ENCODE measurements at places on chromosomes 11 and 22.

DNA sequence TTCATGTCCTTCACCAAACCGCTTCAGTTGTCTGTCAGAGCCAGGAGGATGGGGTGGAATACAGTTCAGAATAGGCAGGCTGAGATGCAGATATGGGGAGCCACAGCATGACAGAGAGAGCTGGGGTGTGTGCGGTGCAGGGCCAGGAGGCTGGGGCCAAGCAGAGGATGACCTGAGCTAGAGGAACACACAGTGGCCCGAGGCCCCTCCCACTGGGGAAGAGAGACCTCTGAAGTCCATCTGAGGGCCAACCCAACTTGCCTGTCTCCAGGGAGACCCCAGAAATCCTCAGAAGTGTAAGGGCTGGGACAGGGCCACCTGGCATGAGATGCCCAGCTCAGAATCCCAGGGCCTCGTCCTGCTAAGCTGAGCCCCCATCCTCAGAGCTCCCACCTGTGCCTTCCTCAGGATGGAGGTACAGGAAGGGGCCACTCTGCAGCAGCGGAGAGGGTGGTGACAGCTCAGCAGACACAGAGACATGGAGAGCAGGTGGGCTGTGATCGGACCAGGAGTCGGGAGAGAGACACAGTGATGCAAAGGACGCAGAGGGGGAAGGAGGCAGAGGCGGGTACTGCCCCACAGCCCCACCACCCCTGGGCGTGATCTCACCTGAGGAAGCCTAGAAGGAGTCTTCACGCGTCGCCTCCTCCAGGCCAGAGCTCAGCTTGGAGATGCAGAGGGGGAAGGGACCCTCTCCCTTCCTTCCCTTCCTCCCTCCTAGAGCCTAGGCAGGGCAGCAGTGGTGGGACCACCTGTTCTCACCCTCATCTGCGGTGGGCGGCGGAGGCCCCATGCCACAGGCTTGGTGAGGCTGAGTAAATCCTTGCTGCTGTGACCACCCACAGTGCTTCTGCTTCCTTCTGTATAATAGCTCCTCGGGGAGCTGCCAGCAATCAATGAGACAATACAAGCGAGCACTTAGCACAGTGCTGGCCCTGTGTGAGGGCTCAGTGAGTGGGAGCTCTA, 9.1 kb upstream of the TUB start:
- no peak for DNase-seq

DNA sequence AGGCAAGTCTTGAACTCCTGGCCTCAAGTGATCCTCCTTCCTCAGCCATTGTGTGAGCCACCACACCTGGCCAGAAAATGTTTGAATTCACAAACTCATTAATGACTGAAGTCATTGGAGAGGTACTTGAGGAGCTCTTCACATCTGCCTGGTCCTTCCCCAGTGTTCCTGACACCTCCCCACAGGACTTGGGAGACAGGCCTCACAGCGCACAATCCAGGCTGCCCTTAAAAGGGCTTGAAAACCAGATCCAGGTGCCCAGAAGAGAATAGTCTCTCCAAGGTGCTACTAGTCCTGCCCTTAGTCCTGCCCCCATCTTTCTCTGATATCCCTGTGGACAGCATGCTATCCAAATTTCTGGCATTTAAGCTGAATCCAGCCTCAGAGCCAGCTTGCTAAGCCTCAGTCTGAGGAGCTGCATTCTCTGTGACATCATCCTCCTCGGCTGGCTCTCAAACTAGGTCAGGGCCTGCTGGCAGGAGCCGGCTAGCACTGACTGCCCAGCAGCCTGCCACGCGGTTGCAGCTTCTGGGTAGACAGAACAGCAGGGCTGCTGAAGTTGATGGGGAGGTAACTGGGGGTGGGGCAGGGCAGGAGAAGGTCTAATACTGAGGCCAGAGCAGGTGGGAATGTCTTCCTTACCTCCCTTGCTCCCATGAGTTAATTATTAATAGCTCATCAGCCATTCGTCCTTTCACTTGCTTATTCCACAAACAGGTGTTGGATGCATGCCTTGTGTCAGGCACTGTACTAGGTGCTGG, 35.3 kb upstream of the NECTIN1 start:
- DNase-seq: no peak

DNA sequence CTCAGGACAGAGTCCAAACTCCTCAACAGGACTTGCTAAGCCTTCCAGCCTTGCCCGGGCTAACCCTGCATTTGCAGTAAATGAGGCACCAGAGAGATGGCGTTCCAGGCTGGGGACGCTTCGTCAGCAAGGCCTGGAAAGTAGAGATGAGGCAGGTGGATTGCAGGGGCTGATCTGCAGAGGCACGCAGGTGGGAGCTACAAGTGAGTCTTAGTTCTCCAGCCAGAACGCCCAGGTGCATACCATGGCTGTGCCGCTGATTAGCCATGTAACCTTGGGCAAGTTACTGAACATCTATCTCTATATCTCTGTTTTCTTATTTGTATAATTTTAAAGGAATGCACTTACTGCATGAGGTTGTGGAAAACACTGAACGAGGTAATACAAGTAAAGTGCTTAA, 52.7 kb upstream of the BARX2 start:
- DNase-seq: no peak

DNA sequence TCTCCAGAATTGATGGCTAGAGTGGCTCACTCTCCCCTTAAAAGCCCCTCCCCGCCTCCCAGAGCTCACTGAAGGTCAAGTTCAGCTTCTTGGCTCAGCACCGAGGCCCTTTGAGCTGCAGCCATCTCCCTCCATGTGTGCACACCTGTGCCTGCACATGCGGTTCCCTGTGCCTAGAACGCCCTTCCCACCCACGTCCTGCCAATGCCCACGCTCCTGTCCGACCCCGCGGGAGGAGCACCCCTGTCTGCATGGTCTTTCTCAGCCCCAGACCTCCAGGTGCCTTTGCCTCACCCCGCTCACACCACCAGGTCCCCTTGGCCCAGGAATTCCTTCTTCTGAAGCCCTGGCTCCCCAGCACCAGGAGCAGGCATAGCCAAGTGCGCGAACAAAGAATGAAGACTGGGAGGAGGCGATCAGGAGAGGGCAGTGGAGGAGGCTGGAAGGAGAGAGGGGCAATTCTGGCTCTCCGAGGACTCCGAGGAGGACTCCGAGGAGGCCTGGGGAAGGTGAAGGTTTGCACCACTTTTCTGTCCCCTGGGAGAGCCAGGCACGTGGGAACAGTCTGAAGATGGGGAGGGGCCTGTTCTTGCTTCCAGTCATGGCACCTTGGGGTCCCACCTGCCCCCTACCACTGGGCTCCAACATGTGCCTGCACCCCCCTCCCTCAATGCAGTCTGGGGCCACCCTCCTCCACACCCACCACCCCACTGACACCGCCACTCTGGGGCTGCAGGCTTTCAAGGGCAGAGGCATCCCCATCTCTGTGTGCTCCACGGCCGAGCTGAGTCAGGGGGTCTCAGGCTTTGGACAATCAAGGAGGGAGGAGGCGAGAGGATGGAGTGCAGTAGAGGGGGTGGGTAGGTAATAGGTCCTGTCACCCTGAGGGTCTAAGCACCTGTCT, 17.7 kb downstream of the IGF2 start:
- no peak for DNase-seq

- no peak for DNase-seq
Observed at GRCh38 chr11:11397036-11397415, 44.0 kb upstream of the CSNK2A3 start.

DNA sequence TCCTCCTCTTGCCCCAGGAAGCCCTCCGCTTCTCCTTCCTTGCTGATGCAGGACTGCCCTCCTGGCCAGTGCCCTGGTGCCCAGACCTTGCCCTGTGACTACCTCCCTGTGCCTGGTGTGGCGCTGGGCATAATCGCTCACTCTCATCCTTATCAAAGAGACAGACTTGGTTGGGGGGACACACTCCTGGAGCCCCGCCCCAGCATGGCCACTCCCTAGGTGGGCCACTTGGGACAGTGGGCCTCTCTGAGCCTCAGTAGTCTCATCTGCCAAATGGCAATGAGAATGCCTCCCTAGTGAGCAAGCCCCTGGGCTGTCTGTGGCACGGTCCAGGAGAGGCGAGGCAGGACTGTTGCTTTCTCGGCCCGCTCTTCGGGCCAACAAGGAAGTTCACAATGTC, 72.7 kb upstream of the TSPAN18 start:
- no peak for DNase-seq

GRCh38 chr11:17504330-17505107, 27.9 kb upstream of the ABCC8 start:
- peak; percentile 73 for DNase-seq

DNA sequence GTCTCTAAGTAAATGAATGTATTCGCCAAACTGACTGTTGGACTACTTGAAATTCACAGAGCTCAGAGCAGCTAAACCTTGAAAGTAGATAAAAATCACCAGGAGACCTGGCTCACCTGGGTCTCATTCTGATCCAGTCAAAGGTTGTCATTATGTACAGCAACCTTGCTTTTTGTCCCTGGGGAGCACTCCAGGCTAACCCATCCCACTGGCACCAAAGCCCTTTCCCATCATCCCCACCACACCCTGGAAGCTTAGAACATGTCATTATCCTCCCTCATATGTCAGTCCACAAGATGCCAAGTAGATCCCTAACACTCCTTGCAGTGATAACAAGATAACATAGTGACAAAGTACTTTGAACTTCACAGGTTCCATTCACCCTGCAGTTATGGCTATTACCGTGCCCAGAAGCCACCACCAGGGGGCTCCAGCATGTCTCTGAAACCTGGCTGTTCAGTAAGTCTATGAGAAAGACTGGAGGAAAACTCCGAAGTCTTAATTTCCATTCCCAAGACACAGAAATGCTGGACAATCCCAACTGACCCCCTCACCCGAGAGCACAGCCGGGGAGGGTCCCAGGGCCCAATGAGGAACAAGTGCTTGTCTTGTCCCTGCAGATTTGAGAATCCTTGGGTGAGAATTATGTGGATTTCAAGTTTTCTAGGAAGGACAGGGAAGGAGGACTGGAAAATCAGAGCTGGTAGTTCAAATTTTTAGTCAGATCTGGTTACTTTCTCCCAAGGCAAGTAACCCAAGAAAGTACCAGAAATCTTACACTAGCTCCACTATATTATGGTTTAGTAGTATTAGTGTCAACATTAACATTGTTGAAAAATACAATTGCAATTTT, 43.0 kb upstream of the USP47 start:
- DNase-seq: peak; percentile 67

DNA sequence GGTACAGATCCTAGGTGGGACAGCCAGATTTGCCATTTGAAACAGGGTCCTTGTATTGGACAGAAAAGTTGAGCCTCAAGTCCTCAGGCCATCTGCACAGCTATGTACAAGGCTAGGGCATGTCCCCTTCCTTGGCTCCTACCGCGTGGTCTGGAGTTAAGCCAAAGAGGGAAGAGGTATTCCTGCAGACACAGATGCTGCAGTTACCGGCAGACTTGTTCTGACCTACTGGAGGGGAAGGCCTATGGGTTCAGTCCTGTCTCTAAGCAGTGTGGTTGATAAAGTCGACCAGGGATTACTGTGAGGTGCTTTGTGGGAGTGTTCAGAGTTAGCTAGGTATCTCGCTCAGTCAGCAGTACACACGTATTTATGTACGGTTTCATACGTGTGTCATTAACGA, 180.6 kb downstream of the ADAMTS15 start:
- DNase-seq: no peak

DNA sequence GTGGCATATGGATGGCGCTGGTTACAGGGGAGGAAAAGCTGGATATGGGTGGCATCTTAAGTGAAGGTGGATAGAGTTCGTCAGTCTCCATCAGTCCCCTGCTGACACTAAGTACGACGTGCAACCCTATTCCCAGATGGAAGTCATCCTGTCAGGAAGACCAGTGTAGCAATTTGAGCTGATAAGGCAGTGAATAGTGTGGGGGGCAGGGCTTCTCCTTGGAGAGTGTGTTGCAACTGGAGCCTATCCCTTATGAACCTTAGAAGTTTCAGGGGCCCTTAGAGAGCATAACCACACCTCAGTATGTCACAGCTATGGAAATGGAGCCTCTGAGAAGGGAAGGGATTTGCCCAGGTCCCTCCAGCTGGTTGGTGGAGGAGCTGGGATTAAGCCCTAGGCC, 36.1 kb upstream of the ANKK1 start:
- DNase-seq: no peak

DNA sequence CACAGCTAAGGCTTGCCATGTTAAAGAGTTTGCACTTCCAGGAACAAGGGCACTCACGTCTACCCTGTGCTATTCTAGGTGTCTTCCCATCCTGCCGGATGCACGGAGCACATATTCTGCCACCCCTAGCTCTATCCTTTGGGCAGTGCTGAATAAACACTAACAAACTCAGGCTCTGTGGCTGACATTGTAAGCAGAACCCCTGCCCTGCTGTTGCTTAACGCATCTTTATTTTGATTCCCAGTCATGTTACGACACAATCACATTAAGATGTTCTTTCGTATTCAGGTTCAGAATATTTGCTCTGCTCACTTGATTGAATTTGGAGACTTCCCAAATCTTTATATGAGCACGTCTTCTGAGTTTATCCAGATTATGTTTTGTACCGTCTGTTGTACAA, 3.7 kb upstream of the HDHD5 start:
- DNase-seq: no peak

DNA sequence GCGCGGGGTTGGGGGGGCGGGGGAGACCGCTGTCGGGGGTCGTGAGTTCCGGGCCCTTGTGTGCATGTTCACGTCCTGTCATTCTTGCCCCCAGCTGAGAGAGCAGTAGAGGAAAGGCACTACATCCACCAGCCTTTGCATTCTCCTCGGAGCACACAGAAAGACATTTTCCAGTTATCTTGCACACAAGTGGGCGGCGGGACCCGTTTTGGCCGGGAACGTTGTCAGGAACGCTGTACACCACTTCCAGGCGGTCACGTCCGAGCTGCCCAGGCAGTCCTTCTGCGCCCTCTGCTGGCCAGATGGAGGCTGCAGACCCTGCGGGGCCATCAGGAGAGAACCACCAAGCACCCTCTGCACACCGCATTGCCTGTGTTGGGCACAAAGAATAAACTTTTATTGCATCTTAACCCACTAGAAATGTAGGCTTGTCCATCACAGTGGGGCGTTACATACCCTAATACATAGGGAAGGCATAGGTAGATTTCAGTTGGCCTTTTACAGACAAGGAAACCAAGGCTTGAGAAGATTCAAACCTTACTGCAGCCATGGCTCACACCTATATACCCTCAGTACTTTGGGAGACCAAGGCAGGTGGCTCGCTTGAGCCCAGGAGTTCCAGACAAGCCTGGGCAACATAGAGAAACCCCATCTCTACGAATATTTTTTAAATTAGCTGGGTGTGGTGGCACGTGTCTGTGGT, 2.8 kb upstream of the CDKN1C start:
- DNase-seq: peak; percentile 76

GRCh38 chr11:63567044-63567840, 4.1 kb upstream of the PLAAT2 start:
- DNase-seq: peak; percentile 89

Data from CD4-positive, alpha-beta memory T cell (primary cell).